ENCODE measurements at places on chromosomes 7 and 10. TPM values are rescaled to one million over a fixed set of nuclear protein-coding genes. Genes with fewer than 3 reads are reported as not detected.

- no peak for DNase-seq
Measured at GRCh38 chr10:43765516-43765915, 116.8 kb upstream of the ZNF32 start.

DNA sequence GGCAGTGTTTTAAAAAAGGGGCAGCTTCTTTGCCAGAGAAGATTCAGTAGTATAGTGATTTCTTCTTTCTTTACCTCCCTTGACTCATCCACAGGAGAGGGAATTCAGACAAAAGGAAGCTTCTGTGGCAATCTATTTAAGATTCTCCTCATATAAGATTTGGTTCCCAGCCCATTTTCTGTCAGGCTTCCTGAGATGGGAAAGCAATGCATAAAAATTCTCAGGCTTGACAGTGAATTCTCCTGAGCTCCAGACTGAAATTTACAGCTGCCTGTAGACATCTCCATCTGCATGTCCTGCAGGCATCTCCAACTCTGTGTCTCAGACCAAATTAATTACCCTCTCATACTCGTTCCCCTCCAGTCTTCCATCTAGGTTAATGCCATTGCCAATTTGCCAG lies 72.8 kb downstream of the TSPAN12 start:
- DNase-seq, result no peak

The KCP gene
- total RNA-seq, result 0.50 TPM

- no peak for DNase-seq
Measured at GRCh38 chr7:2723138-2723850, 35.3 kb downstream of the AMZ1 start.

- no peak for DNase-seq
Measured at GRCh38 chr10:9149134-9149533, 1094.6 kb downstream of the GATA3 start.

GRCh38 chr7:79293655-79294142 lies 159.8 kb downstream of the MAGI2 start:
- peak; percentile 80 for DNase-seq

The RNF133 gene
- 0.50 TPM for total RNA-seq

DNA sequence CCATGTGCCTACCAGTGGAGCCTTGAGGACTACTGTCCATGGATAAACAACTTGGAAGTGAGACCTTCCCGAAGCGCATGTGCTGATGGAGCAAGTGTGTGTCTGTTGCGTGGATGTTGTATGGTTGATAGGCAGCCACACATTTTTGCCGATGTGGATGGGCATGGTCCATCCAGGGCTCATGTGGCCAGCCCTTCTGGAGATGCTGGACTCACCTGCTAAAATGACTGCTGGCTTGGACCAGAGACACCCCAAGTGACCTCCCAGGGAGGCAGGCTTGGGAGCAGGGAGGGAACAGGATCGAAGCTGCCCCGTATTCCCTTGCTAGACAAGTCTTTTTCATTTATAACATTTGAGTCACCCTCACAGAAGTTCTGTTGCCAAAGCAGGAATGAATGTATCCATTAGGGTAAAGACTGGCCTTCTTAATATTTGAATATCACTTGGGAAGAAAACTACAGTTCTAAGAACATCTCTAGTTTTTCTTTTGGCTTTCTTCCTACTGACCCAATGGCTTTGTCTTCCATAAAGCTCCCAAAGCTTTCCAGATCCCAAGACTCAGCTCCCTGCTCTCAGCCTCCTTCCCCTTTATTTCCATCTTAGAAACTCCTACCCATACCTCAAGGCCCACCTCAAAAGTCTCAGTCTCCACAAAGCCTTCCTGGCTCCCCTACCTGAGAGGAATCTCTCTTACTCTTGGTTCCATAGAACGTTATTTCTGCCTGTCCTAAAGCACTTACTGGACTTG lies 3.0 kb downstream of the PTPRE start:
- no peak for DNase-seq

GRCh38 chr7:142798451-142799436 lies 28.0 kb downstream of the PRSS2 start:
- DNase-seq, result no peak

DNA sequence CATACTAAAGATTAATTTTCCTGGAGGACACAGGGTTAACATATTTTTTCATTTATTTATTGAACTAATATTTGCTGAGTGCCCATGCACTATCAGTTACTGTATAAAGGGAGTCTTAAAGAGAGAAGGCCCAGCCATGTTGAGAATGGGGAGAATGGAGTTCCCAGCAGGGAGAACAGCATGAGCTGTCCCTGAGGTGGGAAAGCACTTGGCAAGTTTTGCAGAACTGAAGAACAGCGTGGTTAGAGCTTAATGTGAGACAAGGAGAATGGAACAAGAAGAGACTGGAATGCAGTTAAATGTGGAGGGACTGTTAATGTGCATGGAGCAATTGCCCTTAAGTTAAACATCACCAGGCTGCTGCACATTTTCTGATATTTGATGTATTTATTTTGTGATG lies 435.4 kb downstream of the SUGCT start:
- DNase-seq, result peak; percentile 77

DNA sequence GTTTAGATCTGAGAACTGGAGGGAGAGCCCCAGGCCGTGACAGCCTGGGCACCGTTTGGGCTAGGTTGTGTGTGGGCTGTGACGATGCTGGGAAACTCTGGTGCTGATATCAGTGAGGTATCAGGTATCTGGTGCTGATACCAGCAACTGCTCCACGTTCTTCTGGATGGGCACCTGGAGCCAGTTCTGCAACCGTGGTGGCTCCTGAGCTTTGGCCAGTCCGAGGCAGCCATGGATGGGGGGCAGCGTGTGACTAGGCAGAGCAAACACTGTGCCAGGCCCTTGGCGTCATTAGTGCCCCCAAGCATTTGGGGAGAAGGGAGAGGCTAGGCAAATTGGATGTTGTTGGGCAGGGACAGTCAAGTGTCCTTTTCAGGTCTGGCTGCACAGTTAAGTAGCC lies 57.9 kb downstream of the ZNF467 start:
- DNase-seq, result no peak

The POP7 gene
- total RNA-seq, result 31.9 TPM

The SLC25A40 gene
- 4.1 TPM for total RNA-seq

Measured in fibroblast of lung (primary cell).